Mucosa of descending colon (tissue), 3 donors: ENCODE measurements at places on chromosomes 12 and 14. TPM values are rescaled to one million over a fixed set of nuclear protein-coding genes. Genes with fewer than 3 reads are reported as not detected.

Gene VRTN
- total RNA-seq = 0.09 TPM

Gene EXOC3L4
- 16.7 TPM for total RNA-seq

- no peak for DNase-seq
Measured at GRCh38 chr12:92462049-92462448, 240.7 kb upstream of the PLEKHG7 start.

Gene STYK1
- total RNA-seq = 19.9 TPM

DNA sequence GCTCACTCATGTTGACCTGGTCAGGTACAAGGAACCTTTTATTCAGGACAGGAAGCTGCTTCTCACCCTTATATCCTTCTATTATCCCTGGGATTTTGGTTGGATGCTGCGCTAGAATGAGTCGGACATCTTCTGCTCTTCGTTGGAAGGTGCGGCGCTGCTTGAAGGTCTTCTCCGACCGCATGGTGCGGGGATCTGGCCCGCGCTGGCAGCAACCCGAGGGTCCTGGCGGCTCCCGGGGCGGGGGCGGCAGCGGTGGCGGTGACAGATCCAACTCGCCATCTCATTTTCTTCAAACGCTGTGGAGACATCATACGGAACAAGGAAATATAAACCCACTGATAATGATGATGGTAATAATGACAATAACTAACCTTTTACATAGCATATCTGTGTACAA is 126.3 kb downstream of the ATXN7L3B start:
- DNase-seq = no peak

Gene RNASE3
- total RNA-seq = not detected

Gene SOCS2
- total RNA-seq = 27.6 TPM

DNA sequence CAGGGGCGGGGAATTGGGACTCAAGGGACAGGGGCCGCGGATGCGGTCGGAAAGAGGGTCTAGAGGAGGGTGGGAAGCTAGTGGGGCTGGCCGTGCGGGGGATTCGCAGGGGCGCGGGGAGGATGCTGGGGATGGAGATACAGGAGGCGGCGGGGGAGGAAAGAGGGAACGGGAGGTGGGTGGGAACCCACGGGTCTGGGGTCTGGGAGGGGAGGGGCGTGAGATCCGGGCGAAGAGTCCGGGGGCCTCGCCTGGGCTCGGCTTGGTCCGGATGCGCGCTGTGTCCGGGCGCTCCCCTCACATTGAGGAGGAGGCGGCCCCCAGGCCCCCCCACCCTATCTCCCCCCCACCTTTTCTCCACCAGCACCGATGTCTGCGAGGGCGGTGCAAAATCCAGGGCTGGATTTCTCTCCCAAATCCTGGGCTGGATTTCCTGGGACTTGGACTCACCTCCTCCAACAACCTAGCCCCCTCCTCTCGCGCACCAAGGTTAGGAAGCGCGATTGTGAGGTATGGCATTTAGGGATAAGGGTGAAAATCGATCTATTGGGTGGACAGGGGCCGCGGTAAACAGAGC is at the start of gene AGAP2:
TSS of gene AGAP2 (minus strand) at position 82 of the 577 bp plus-strand sequence. CDS start 496 bp downstream, outside the sequence.
- no peak for DNase-seq

DNA sequence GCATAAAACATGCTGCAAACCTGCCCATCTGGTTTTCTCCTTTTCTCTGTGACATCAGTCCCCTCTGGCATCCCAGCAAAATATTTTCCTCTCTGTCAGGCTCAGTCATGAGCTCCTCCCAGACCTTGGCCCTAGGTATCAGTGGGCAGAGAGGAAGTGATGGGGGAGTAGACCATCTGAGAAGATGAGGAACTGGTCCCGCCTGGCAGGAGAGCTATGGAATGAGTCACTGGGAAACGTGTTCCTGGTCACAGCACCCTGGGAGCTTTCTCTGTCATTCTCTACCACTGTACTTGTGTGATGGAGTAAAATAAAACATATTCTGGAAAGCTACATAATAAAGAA is 5.0 kb upstream of the SRSF9 start:
- DNase-seq = no peak
